ENCODE measurements at places on chromosomes 2 and 18. TPM values are rescaled to one million over a fixed set of nuclear protein-coding genes. Genes with fewer than 3 reads are reported as not detected.

The IMPACT gene
- 16.4 TPM for total RNA-seq

The KCNG3 gene
- total RNA-seq: not detected

GRCh38 chr2:240812721-240813120, 7.3 kb downstream of the KIF1A start:
- no peak for DNase-seq

The PFN4 gene
- not detected for total RNA-seq

The HOXD11 gene
- total RNA-seq: not detected

- DNase-seq: no peak
These were observed 39.0 kb downstream of the KANSL1L start for GRCh38 chr2:210132239-210132638.

The STARD6 gene
- total RNA-seq: not detected

DNA sequence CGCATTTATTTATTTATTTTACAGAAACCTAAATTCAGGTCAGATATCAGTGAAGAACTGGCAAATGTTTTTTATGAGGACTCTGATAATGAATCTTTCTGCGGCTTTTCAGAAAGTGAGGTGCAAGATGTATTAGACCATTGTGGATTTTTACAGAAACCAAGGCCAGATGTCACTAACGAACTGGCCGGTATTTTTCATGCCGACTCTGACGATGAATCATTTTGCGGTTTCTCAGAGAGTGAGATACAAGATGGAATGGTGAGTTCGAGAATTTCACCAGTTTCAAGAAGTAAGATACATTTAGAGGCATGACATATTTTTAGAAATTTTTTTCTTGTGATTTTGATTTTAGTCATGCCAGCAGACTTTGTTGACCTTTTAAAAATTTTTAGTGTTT, 4.6 kb downstream of the CDCA7 start:
- DNase-seq: no peak

- DNase-seq: no peak
These were observed 1.5 kb downstream of the TET3 start for GRCh38 chr2:73986085-73986681.

DNA sequence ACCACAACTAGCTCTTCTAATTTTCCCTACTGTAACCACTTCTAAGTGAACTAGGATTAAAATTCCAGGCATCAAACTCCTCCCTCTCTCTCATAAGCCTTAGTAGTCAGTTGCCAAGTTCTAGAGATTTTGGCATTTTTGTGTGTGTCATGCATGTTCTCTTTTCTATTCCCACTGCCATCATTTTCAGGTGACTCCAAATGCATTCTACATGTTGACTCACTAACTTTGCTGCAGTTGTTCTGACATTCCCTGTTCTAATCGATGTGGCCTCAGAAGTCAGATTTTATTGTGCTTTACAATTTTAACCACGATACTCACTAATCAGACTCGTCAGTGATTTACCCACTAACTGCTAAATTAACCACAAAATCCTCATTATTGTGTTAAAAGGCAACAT, 13.3 kb downstream of the DSC1 start:
- no peak for DNase-seq

The ACVR1C gene
- total RNA-seq: 3.3 TPM

The KCNIP3 gene
- total RNA-seq: not detected

- DNase-seq: peak; percentile 54
These were observed 38.5 kb downstream of the LPIN1 start for GRCh38 chr2:11784747-11785610.

The HS6ST1 gene
- total RNA-seq: 12.5 TPM

DNA sequence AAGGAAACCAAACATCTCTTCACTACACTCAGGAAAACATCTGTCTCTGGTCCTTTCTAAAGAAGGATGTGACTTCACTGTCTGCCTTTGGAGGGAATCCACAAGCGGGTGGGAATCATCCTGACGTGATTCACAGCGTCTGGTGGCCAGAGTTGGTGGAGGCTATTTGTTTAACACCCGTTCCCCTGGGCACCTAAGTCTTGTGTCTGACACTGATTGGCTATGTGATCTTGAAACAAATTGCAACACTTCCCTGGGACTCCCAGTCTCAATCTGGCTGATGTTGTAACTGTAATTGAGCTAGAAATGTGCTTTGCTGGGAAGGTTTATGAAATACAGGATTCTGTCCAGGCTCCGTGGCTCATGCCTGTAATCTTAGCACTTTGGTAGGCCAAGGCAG, 28.8 kb upstream of the SIX3 start:
- DNase-seq: no peak

DNA sequence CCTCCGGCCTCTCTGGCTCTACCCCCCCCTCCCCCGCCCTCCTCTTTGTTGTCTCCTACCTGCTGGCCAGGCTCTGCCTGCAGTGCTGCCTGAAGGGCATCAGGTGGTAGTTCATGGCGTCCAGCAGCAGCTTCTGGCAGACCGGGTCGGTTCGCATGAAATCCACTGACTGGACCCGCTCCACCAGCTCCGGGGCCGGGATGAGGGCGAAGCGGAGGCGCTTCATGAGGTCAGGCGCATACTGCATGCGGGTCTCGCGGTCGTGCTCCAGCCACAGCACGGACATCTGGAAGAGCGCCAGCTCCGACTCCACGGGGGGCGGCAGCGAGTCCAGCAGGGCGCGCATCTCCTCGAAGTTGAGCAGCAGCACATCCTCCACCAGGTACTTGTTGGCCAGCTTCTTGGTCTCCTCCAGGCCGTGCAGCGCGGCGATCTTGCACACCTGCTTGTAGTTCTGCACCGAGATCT, 3.2 kb downstream of the KLHL14 start:
- no peak for DNase-seq

- DNase-seq: no peak
These were observed 94.3 kb upstream of the SERPINE2 start for GRCh38 chr2:224133387-224133786.

DNA sequence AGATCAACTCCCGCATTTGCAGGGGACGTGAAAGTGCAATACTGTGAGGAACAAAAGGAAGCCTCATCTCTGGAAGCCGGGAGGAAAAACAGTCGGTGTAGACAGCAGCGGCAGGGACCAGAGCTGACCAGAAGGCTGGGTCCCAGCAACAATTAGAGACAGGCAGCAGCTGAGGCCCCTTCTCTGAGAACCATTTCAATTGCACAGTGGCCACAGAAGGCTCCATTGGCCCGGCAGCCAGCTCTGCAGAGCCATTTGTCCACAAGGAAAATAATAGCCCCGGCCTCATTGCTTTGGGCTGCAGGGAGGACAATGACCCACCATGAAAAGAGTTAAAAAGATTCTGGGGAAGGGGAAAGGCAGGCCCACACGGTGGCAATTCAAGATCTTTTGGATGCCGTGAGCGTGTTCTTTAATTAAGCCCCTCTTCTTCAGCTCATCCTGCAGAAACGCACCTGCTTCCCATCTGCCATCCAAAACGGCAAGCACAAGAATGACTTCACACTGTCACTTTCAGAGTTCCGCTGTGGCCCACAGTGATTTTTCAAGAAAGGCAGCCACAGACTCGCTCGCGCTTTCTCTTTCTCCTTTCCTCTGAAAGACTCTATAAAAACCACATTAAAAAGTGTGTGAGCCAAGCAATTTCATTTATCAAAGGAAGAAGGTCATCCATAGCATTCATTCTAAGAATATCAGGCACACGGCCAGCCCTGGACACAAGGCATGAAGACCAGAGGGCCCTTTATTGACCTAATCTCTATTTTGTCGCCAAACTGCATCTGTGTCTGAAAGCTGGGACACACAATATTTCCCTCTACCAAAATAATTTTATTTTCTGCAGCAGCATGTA, 293.6 kb downstream of the SOX11 start:
- DNase-seq: no peak

GRCh38 chr2:27128668-27129571, 5.3 kb downstream of the ABHD1 start:
- DNase-seq: no peak

All from T-helper 17 cell (primary cell).